ENCODE measurements at places on chromosomes 6 and 20.

DNA sequence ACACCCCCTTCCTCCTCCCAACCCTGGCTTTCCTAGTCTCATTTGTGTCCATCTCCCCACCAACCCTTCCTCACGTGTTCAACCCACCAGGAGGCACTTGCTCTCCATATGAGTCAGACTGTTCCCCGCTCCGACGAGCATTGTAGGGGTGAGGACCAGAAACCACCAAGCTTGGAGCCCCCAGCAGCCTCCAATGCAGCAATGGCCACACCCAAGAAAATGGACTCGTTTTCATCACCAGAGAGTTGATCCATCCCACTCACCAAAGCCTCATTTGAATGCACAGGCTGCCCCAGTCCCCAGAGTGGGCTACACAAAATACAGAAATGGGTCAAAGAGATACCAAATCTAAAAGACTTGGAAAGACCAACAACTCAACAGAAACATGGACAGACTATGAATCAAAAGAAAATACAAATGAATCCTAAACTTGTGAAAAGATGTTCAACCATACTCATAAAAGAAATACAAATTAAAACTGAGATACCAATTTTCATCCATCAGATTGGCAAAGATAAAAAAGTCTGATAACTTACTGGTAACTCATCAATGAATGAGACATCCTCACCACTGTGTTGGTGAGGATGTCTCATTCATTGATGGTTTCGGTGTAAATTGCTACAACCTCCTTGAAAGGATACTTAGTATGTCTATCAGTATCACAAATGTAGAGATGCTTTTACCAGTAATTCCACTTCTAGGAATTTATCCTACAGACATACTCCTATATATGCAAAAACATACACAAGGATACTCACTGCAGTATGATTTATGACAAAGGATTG is 68.1 kb downstream of the TRERF1 start:
- no peak for DNase-seq

DNA sequence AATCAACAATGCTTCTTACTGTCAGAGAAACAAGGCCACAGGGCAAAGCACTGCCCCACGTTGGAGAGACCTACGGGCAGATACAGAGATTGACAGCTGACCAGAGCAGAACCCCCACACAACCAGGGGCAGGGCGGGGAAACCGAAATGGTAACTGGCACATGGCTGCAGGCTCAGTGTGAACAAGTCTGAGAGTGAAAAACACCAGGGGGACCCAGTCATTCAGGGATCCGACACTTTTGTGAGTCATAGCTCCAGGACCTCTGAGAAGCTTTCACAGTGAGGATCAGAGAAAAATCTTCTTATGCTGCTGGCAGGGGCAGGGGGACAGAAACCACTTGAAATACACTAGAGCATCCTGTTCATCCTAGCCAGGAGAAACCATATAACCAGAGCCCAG is 254.2 kb downstream of the C6orf118 start:
- DNase-seq: no peak

DNA sequence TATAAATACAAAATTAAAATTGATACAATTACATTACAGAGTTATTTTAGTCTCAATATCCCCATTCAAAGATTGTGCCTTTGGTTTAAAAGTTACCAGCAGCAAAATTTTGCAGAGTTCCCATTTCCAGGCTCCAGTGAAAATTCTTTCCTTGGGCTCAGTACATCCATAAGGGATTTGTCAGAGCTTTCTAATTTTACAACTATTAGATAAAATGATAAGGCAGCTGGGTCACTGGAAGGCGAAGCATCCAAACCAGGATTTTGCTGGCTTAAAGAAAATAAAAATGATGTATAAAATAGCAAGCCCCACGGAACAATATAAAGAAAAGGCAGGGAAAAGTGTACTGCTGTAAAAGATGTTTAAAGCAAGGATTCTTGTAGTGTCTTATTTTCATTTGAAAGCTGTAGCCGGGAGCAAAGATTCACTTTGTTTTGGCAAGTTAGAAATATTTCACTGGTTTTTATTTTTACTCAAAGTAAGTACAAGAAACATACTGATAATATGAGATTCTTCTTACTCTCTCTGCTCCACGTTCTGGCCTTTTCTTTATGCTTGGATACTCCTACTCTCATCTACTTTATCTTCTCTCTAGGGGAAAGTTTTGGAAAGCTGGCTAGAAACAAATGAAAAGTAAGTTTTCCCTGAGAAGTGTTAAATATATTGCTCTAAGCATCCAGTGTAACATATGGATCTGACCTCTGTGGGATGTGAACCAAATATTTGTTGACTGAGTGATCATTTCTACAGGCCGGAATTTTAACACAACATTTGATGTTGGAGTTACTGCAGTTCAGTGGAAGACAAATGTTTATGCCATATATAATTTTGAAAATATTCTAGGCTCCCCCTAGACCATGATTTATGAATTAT is 488.4 kb downstream of the PHF3 start:
- DNase-seq: no peak

DNA sequence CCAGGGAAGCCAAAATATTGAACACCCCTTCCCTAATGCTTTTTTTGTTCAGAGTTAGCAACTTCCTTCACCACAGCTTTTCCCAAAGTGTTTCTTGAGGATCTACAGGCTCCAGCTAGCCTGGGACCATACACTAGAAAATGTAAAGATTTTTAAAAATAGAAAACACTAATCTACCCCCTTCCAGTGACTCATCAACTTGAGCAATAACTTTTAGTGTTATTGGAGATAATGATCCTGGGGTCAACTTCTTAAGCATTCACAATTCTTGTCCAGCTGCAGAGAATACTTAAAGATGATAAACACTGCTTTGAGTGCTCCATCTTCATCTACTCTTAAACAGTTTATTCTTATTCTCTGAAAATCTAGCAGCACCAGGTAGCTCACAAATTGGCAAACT is 131.6 kb downstream of the COL9A1 start:
- DNase-seq: no peak

DNA sequence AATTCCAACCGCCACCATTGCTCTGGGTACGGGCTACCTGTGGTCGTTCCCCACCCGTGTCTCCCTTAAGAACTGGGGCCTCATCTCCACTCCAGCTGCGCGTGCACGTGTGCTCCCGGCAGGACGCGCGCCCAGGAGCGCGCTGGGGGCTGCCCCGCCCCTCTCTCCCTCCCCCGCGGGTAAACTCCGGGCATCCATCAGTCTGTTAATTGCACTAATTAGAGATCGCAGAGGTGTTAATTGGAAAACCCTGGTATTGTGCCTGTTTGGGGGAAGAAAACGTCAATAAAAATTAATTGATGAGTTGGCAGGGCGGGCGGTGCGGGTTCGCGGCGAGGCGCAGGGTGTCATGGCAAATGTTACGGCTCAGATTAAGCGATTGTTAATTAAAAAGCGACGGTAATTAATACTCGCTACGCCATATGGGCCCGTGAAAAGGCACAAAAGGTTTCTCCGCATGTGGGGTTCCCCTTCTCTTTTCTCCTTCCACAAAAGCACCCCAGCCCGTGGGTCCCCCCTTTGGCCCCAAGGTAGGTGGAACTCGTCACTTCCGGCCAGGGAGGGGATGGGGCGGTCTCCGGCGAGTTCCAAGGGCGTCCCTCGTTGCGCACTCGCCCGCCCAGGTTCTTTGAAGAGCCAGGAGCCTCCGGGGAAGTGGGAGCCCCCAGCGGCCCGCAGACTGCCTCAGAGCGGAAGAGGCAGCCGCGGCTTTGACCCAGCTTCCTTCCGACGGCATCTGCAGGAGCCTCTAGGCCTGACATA is 14.4 kb downstream of the FOXP4 start:
- DNase-seq: peak; percentile 96

All from hematopoietic multipotent progenitor cell (in vitro differentiated cells).